ENCODE measurements at places on chromosomes 12 and 14.

DNA sequence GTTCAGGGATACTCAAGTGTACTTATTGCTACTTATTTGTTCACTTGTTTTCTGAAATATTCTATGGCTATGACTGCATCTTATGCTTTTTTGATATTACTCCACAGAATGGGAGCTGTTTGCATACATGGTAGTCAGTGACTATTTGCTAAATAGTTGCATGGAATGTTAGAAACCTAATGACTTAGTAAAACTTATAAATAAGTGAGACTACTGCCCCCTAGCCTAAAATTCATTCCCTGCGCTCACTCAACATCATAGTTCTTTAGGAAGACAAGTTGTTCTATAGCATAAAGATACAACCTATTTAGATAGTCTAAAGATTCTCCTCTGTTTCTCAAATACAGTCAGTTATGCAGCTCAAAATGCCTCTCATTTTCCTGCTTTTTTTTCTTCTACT is 305.5 kb downstream of the CEP128 start:
- no peak for DNase-seq

- no peak for DNase-seq
These were observed 35.2 kb downstream of the HELB start for GRCh38 chr12:66337381-66338010.

DNA sequence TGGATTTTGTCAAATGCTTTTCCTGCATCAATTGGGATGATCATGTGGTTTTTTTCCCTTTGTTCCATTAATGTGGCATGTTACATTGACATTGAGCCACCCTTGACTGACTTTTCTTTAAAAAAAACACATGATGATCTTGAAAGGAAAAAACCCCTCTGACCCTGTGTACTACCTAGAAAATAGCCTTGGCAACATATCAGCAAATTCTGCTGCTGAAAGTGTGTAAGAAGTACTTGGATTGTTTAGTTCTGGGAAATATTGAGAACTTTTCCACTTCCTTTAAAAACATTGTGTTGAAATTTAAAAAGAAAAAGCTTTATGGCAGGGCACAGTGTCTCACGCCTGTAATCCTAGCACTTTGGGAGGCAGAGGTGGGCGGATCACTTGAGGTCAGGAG is 20.7 kb downstream of the ACACB start:
- DNase-seq: no peak

DNA sequence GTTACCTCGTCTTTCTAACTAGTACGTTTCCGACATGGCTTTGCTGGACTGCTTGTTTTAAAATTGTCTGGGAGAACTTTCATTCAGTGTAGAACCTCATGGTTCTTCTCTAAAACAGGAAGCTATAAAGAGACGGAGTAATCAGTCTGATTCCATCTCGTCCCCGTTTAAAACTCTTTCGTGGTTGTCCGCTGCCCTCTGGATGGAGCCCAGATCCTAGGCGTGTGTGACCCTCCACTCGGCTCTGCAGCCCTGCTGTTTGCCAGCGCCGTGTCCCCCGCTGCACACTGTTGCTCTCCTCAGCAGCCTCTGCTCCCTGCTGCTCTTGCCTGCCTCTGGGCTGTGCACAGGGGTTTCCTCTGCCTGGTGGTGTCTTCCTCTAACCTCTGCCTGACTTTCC is 50.2 kb downstream of the SLC8B1 start:
- no peak for DNase-seq

DNA sequence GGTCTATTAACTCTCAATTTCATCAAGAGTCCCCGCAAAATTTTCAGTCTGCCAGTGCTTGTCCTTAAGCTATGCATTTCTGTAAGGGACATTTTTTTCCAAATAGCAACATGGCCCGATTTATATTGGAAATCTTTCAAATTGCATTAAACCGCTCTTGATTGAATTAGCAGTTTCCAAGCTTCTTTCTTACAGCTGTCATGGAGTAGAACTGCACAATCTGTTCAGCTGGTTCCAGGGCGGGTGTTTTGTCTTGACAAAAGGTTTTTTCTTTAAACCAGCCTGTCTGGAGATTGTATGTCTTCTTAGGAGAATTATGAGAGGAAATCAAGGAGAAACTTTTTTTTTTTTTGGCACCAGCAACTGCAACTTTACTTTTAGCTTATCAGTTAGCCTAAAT is 185.8 kb downstream of the ALG10B start:
- DNase-seq: no peak
